Kidney capillary endothelial cell (primary cell): ENCODE measurements at places on chromosomes 13 and 19.

- no peak for DNase-seq
Measured at GRCh38 chr19:40233811-40234389, 7.4 kb upstream of the CCNP start.

DNA sequence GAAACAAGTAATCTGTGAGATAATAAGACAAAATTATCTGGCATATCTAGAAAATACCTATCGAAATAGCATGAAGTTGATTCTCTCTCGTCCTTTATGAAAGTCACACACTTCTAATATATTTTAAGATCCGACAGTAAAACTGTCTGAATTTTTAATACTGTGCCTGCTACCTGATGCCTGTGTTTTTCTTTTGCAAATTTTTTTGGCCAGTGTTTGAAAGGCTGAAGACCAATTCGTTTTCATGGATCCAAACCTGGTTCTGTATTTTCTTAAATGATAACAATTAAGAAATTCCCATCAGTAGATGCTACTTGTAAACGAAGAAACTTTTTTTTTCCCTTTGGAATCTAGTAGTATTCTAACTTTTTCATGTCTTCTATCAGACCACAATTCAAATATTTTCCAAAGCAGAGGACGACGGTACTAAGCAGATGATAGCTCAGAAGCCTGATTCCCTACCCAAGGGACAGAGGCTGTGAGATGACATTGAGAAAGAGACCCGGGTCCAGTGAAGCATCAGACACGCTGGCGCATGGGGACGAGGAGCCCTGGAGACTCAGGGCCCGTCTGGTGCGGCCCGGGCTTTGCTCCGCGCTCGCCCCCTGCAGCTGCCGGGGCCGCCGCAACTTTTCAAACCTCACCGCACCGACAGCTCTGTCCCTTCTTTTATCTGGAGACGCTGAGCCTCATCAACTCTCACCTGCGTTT lies 49.5 kb upstream of the PABPC3 start:
- no peak for DNase-seq

DNA sequence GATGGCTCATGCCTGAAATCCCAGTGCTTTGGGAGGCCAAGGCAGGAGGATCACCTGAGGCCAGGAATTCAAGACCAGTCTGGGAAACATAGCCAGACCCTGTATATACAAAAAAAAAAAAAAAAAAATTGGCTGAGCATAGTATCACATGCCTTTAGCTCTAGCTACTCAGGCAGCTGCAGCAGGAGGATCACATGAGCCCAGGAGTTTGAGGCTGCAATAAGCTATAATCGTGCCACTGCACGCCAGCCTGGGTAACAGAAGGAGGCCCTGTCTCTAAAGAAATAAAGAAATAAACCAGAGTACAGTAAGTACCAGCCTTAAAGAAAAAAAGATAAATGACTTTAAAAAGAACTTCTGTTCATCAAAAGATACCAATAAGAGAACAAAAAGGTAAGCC lies 52.9 kb downstream of the FAM124A start:
- DNase-seq = no peak

- no peak for DNase-seq
Measured at GRCh38 chr13:74865656-74866055, 616.3 kb downstream of the TBC1D4 start.

GRCh38 chr13:61695147-61695546 lies 279.5 kb upstream of the PCDH20 start:
- no peak for DNase-seq

GRCh38 chr13:26950546-26950945 lies 190.0 kb upstream of the GPR12 start:
- no peak for DNase-seq

- DNase-seq = no peak
Measured at GRCh38 chr13:46031581-46032263, 20.8 kb downstream of the ZC3H13 start.

GRCh38 chr13:36848199-36848982 lies 29.4 kb downstream of the RFXAP start:
- DNase-seq = no peak

DNA sequence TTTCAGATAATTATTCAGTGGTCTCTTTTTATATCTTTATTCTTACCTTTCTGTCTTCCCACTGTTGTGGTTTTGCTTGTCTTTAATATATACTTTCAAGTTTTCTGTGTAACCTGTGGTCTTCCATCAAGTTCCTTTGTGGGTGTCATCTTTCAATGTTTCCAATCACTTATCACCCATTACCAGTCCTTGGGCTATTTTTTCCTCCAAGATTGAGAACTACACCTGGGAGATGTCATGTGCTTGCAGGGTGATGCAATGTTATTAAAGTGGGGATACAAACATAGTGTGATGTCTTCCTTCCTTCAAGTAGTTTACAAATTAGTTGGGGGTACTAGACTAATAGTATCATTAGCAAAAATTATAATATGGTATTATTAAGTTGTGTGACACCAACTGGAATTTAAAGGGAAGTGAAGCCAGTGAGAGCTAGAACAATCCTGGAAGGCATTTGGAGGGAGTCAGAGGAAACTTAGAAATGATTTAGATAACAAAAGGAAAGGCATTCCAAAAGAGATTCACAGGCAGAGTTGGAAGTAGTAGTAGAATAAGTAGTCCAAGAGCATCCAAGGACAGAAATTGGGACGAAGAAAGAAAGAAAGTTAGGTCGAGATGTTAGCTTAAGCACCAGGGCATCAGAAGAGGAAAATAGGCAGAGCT lies 3.4 kb downstream of the FNDC3A start:
- no peak for DNase-seq

DNA sequence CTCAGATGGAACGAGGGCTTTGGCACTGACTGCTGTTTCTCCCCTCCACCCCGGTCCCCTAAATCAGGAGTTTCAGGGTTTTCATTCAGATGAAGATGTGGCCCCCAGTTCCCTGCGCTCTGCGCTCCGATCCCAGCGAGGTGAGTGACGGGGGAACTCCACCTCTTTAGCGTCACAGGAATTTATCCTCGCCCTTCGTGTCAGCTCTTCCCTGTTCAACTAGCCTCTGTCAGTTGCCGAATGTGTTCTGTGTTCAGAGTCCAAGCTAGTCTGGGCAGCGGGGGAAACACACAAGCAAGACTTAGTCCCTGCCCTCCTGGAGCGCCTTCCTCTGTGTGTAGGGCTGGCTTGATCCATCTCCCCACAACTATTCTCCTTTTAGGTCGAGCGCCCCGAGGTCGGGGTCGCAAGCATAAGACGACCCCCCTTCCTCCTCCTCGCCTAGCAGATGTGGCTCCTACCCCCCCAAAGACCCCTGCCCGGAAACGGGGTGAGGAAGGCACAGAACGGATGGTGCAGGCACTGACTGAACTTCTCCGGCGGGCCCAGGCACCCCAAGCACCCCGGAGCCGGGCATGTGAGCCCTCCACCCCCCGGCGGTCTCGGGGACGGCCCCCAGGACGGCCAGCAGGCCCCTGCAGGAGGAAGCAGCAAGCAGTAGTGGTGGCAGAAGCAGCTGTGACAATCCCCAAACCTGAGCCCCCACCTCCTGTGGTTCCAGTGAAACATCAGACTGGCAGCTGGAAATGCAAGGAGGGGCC lies 1.8 kb downstream of the KMT2B start:
- no peak for DNase-seq

DNA sequence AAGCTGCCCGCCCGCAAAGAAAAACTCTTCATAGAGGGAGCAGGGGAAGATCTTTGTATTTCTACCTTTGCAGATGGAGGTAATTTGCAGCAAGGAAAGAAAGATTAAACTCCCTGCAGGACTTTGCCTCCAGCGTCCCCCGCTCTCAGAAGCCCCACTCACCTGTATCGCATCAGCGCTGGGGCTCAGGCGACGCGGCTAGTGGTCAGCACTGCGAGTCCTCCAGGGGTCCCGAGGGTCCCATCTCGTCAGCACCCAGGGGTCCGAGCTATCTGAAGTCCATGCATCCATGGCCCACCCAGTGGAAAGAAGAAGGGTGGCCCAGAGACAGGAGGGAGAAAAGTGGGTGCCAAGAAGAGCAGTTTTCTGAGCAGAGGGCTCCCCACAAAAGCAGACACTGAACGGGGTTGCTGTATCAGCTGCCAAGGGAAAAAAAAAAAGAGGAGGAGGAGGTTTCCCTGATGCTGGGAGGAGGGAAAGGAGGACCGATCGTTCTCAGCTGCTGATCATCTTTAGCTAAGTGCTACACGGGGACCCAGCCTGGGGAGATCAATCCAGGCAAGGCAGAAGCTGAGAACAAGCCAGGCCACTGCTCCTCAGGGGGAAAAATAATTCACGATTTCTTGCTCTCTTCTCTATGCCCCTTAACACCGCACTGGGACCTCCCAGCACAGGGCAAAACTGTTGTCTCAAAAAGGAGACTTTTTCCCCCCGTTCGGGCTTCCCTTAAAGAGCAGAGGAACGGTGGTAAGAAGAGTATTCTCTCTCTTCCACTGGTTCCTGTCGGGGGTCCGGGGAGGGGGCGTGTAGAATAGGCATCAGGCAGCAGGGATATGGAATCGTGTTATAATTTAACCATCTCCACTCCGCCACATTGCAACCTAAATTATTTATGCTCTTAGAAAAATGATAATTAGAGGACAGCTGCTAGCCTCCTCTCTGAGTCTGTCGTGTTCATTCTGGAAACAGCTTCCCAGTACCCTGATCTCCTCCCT lies 117.7 kb upstream of the CACNA1A start:
- no peak for DNase-seq
